Activated CD4-positive, CD25-positive, alpha-beta regulatory T cell (primary cell): ENCODE measurements at places on chromosomes 6 and 20.

DNA sequence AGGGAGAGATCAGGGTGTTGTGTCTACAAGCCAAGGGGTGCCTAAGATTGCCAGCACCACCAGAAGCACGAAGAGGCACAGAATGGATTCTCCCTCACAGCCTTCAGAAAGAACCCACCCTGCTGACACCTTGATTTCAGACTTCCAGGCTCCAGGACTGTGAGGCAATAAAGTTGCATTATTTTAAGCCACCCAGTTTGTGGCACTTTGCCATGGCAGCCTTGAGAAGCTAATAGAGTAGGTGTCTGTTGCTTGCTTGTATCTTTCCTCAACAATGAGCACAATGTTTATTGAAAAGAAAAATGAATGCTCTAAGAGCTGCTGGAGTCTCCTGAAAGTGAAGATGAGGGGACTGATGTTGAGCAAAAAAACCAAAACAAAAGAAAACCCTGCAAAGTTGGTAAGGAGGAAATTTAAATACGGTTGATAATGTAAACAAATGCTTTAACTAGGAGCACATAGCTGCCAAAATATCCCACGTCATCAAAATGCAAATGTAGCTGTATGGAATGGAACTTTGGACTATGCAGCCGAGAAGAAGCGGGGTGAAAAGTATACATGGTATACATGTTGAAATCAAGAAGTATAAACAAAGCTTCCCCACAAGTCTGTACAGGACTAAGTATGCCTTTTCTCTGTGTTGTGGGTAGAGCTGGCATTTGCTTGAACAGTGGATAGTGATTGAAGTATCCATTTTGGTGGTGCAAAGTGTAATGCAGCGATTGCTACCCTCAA is 8.0 kb downstream of the IL20RA start:
- no peak for DNase-seq

DNA sequence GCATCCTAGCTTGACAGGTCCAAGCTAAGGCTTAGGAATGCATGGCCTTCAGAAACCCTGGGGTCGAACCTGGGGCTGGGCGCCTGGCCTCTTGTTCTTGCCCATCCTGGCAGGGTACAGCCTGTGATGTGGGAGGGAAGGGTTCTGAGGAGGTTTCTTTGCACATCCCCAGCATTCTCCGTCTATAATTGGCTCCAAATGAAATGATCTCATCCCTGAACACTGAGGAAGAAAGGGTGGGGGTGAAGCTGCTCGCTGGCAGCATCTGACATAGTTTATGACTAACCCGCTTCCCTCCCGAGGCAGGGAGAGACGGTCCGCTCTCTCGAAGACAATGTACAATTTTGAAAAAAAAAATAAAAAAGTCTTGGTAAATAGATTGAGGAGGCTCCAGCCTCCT is 67.1 kb upstream of the ZNFX1 start:
- DNase-seq = no peak

- no peak for DNase-seq
Measured at GRCh38 chr20:49682278-49682677, 31.4 kb downstream of the B4GALT5 start.

DNA sequence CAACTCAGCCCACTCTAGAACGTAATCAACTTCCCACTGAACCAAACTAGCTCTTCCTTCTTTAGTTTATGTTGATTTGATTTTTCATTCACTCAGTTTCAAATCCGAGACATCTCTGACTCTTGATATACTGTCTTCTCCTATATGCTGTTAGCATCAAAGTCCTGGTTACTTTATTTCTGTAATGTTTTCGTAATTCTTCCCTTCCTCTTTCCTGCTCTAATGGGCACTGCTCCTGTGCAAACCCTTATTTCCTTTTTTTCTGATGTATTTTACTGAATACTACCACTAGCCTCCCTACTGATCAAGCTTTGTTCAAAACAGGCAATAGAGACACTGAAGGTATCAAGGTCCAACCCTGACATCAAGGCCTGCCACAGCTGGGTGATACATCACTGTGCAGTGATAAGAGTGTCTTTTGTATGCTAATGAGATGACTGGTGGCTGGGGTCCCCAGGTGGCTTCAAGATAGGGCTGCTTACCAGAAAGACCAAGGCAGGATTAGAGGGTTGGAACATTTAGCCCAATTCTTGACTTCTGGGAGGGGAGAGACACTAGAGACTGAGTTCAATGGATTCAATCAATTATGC is 95.2 kb downstream of the KIF13A start:
- DNase-seq = no peak

DNA sequence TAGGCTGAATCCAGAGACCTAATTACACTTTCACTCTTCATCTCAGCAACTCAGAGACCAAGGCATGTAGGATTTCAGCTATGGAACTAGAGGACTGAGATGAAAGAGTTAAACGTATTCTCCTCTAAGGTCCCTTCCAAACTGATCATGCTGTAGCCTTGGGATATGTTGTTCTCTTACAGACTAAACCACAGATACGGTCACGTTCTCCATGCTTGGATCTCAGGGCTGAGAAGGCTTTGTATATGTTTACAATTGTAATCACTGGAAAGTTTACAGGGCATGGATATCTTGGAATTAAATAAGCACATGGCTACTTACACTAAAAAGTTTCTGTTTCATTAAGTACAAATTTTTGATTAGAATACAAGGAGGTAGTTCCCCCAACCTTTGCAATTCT is 50.1 kb downstream of the PKIB start:
- DNase-seq = no peak

- no peak for DNase-seq
Measured at GRCh38 chr6:158131926-158132325, 36.1 kb downstream of the SERAC1 start.

DNA sequence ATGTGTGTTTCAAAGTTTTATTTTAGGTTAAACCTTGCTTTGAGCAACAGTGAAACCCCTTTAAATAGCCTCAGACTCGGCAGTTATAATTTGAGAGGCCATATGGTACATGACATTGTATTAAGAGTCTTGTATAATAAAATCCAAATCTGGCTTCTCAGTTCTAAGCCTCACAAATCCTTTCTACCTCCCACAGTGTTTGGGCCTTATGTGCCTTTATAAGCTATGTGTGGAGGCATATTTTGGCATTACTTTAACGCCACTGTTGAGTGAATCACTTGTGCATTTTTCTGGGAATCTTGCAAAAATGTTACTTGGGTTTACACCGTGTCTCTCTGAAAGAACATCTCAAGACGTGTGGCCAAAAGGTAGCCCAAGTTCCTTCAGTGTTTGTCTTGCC is 152.4 kb downstream of the COL9A1 start:
- DNase-seq = no peak
